CD4-positive, alpha-beta T cell treated with Interleukin-10 for 1 hour (primary cell): ENCODE measurements at places on chromosomes 13 and 19.
A peak's percentile ranks its signal among the peaks of the same experiment; 100 is the strongest.

DNA sequence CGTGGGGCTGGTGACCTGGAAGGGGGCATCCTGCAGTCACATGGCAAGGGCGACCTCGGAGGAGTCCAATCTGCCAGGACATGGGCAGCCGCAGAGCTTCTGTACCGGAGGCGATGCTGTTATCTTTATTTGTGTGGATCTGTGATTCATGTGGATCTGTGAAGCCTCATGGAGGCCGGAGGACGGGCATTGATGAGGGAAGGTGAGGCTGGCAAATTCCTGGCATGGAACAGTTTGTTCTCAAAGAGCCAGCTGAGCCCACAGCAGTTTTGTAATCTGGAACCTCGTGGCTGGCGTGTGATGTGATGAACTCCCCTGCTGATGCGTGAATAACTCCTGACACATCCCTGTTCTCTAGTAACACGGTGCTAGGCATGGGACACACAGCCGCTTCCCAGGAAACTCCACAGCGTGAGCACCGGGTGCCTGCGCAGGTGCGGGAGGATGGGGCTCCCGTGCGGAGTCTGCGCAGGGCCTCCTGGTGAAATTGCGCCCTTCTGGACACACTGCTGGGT lies 40.4 kb downstream of the ATP11A start:
- no peak for DNase-seq

DNA sequence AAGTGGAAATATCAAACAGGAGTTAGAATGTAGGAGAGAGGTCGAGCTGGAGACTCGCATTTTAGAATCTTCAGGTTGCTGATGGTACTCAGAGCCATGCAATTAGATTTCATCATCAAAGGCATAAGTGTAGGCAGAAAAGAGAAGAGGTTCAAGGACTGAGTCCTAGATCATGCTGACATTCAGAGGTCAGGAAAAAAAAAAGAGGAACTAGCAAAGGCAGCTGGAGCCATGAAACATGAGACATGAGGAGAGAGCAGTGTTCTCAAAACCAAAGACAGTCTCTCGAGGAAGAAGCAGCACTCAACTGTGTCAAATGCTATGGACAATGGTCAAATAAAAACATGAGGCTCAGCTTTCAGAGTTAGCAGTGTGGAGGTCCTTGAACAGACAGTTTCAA lies 12.4 kb upstream of the TPP2 start:
- DNase-seq: no peak

DNA sequence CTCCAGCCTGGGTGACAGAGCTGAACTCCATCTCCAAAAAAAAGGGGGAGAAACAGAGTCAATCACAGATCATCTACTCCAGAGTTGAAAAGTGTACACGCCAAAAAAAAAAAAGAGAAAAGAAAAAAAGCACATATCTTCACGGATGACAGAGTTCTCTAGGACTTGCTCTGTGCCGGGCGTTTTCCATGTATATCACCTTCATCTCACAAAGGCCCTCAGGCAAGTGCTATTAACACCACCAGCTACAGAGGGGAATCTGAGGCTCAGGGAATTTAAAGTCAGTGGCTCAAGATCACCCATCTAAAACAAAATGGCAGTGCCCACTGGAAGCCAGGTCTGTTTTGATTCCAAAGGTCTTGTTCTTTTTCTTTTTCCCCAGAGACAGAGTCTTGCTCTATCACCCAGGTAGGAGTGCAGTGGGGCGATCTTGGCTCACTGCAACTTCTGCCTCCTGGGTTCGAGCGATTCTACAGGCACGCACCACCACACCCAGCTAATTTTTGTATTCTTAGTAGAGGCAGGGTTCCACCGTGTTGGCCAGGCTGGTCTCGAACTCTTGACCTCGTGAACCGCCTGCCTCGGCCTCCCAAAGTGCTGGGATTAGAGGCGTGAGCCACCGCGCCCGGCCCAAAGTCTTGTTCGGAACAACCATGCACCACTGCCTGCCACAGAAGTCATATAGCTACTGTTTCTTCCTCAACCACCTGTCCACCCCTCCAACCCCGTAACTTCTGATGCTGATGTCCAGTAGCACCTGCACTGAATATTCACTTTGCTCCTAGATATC lies 42.2 kb downstream of the SAE1 start:
- DNase-seq: no peak

- DNase-seq: no peak
These were observed 134.4 kb downstream of the DNAJC15 start for GRCh38 chr13:43157796-43158195.

DNA sequence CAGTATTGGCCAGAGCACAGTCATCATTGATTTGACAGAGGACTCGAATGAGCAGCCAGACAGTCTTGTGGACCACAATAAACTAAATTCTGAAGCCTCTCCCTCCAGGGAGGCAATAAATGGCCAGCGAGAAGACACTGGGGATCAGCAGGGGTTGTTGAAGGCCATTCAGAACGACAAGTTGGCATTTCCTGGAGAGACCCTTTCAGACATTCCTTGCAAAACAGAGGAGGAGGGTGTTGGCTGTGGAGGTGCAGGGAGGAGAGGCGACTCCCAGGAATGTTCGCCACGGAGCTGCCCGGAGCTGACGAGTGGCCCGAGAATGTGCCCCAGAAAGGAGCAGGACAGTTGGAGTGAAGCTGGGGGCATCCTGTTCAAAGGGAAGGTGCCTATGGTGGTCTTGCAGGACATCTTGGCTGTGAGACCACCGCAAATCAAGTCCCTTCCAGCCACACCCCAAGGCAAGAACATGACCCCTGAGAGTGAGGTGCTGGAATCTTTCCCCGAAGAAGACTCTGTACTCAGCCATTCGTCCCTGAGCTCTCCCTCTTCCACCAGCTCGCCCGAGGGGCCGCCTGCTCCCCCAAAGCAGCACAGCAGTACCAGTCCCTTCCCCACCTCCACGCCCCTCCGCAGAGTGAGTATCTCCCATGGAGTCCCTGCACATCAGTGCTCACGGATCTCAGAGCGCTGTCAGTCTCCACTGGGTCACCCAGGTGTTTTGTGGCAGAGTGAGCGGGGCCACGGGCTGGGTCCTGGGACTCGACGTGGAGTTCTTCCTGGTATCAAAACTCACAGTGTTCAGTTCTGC lies 6.9 kb downstream of the CHAF1A start:
- DNase-seq: no peak

GRCh38 chr19:47433121-47433520 lies 13.8 kb upstream of the MEIS3 start:
- DNase-seq: no peak

DNA sequence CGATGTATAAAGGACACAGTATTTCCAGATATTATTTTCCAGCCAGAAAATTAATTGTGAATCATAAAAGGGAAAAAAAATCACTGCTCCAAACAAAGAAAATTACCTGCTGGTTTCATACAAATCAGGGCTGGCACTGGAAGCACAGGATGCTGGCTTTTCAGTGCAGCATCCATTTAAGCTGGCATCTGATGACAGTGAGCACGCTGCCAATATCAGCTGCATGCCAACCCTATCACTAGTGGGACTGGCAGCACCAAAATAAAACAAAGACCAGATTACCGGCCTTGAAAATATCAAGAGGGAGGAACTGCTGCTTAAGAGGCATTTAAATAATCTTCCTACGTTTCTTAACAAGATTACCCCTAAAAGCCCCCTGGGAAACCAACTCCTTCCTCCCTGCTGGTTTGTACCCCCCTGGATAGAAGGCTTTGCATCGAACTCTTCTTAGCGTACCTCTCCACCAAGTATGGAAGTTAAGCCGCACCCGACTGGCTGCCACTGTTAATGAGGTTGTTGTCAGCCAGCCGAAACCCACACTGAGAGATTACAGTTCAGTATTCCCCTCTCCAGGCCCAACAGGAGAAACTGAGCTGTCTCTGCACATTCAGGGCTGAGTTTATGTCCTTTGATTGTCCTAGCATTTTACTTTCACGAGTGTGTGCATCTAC lies 257.8 kb downstream of the EFNB2 start:
- no peak for DNase-seq

GRCh38 chr13:73177916-73178565 lies 119.2 kb downstream of the KLF5 start:
- no peak for DNase-seq

GRCh38 chr13:74230984-74231501 lies 96.8 kb upstream of the KLF12 start:
- DNase-seq: peak; percentile 49

DNA sequence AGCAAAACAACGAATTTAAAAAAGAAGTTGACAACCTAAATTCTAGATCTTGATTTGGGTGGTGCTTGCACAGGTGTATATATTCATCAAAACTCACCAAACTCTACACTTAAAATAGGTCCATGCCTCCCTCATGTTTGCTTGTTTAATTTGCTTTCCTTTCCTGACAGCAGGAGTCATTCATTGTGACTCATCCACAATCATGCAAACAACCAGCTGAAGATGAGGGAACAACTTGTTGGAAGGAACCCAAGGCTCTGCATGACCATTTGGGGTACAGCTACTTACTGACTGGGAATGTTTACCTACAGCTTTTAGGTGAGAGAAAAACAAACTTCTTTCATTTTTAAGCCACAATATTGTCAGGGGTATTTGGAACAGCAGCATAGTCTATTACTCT lies 96.6 kb downstream of the RXFP2 start:
- DNase-seq: no peak

DNA sequence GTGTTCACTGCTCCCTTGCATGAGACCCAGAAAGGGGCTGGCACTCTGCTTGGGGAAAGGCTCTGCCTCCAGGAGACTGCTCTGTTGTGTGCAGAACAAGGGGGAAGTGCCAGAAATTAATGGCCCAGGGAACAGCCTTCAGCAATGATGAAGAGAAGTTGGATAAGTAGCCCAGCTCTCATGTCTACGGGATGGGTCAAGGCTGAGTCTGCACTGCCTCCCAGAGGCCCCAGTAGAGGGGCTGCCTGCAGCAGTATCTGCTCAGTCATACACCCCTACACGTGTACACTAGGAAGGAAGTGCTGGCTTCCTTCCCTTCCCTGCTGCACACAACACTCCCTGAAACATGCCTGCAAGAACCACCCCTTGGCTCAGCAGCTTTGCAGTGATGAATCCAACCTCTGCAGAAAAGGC lies 54.6 kb upstream of the URI1 start:
- DNase-seq: no peak

- no peak for DNase-seq
These were observed 19.0 kb upstream of the N4BP2L1 start for GRCh38 chr13:32446773-32447465.

DNA sequence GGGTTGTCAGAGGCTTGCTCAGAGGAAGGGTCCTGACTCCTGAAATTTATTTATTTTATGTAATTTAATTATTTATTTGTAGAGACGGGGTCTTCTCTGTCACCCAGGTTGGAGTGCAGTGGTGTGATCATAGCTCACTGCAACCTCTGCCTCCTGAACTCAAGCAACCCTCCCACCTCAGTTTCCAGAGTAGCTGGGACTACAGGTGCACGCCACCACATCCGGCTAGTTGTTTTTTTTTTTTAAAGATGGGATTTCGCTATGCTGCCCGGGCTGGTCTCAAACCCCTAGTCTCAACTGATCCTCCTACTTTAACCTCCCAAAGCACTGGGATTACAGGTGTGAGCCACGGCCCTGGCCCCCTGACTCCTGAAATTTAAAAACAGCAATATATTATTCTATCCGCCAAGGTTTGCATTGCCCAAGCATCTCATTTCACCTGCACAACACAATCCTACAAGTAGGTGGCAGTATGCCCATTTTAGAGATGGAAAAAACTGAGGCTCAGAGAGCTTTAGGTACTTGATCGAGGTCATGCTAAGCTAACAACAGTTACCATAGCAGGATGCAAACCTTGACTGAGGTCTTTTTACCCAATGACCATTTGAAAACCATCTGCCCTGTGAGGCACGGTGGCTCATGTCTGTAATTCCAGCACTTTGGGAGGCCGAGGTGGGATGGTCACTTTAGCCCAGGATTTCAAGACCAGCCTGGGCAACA lies 18.1 kb downstream of the ARHGEF18 start:
- peak; percentile 57 for DNase-seq

GRCh38 chr13:98665638-98665995 lies 86.9 kb downstream of the SLC15A1 start:
- DNase-seq: no peak

DNA sequence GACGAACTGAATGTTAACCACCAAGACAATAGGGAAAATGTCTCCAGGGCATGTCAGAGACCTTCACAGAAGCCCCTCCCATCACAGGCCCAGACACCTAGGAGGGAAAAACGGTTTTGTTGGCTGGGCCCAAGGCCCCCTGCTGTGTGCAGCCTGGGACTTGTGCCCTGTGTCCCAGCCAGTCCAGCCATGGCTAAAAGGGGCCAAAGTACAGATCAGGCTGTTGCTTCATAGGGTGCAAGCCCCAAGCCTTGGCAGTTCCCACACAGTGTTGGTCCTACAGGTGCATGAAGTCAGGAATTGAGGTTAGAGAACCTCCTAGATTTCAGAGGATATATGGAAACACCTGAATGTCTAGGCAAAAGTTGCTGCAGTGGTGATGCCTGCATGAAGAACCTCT lies 428.7 kb downstream of the SUCLA2 start:
- no peak for DNase-seq
